ENCODE measurements at places on chromosomes 1 and 21. TPM values are rescaled to one million over a fixed set of nuclear protein-coding genes. Genes with fewer than 3 reads are reported as not detected.

BRDT gene
- not detected for total RNA-seq

- no peaks in the 10 kb centered on the region for H3K36me3 ChIP-seq
- peaks cover 18% of the 10 kb centered on the region for H3K27me3 ChIP-seq
- H3K4me3 ChIP-seq = no peak overlapping the region
- peak; percentile 68 for DNase-seq
These were observed 57.3 kb downstream of the NKAIN1 start for GRCh38 chr1:31182352-31182751.

DNA sequence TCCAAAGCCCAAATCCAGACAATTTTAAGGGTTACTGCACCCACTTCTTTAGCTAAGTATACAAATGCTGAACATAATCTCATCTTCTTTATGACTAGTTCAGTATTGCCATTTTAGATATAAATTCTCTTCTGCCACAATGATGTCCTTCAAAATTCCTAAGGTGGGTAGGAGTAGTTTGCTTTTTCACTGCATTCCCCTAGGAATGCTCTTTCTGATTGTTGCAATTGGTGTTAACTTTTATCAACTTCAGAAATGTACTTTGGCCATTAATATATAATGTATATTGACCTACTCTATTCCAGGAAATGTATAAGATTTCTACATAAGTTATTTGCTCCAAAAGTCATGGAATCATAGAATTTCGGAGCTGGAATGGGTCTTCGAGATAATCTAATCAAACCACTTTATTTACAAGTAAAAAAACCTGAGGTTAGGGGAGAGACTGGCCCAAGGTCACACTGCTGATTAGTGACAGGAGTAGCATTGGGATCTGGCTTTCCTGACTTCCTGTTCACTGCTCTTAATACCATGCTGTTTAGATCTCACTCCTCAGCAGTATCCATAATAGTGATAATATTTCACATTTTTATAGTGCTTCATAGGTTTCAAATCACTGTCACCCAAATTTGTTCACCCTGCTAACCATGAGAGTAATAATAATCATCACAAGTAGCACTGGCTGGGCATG is 46.4 kb upstream of the RASAL2 start:
- no peaks in the 10 kb centered on the region for H3K4me1 ChIP-seq
- no peak overlapping the region for H3K27ac ChIP-seq
- H3K4me3 ChIP-seq = no peak overlapping the region
- no peaks in the 10 kb centered on the region for H3K27me3 ChIP-seq
- DNase-seq = no peak

- no peak overlapping the region for H3K27ac ChIP-seq
- no peaks in the 10 kb centered on the region for H3K36me3 ChIP-seq
- peaks cover 11% of the 10 kb centered on the region for H3K27me3 ChIP-seq
- peaks cover 2% of the 10 kb centered on the region for H3K4me1 ChIP-seq
- no peak for DNase-seq
These were observed 42.2 kb downstream of the RAP1GAP start for GRCh38 chr1:21626921-21627339.

NKAIN1 gene
- total RNA-seq = 0.63 TPM

GRCh38 chr1:22114083-22115012 is 28.5 kb downstream of the WNT4 start:
- no peaks in the 10 kb centered on the region for H3K27me3 ChIP-seq
- peaks cover 35% of the 10 kb centered on the region for H3K36me3 ChIP-seq
- H3K4me3 ChIP-seq = no peak overlapping the region
- no peak for DNase-seq
- H3K4me1 ChIP-seq = peaks cover 22% of the 10 kb centered on the region

Measured in activated CD8-positive, alpha-beta T cell treated with anti-CD3 and anti-CD28 coated beads, Interleukin-2, amount 10 ng/mL, durations not matched to agents 7 days and 5 days (primary cell).